NCI-H524 (cell line): ENCODE measurements at places on chromosomes 13 and 19.

GRCh38 chr19:16018106-16018755 is 58.1 kb upstream of the TPM4 start:
- no peak for DNase-seq

- DNase-seq: no peak
Observed at GRCh38 chr13:89239361-89240127, 1568.4 kb downstream of the SLITRK5 start.

DNA sequence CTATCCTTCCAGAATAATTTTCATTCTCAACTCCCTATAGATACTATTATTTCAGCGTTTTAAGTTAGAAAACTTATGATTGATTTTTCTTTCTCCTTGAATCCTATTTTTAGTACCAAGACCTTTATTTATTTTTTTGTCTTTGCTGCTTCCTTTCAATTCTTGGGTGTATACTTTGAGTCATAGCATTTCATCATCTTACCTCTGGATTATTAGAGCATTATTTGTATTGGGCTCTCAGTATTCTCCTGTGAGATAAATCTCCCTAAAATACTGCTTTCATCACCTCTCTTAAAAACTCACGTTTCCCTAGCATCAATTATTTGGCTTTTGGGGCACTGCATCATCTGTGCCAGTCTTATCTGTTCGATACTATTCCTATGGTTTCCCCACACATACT is 222.8 kb downstream of the POSTN start:
- no peak for DNase-seq

DNA sequence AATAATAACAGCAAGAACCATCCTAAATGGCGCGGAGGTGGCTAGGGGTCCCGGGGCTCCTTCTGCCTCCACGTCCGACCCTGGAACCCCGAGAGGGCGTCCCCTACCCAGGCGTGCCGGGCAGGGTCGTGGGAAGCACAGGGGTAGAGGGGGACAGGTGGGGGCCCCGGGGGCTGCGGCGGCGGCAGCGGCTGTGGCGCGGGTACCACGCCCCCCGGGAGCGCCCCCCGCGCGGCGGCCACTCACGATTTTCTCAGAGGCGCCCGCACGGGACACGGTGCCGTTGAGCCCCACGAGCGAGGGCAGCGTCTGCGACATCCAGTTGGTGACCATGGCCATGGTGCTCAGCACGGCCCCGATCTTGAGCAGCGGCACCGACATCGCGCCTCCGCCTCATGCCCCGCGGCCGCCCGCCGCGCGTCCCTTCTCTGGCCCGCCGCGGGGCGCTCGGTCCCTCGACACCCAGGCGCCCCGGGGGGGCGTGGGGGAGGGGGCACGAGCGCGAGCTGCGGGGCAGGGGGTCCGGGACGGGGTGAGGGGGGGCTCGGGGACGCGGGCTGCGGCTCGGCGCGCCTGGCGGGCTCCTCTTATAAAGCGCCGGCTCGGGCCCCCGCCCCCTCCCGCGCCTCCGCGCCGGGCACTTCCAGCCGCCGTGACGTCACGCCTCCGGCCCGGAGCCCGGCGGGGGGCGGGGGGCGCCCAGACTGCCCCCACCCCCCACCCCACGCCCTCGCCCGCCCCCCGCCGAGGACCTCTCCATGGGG is 22.9 kb downstream of the OLFM2 start:
- DNase-seq: no peak

- DNase-seq: no peak
Observed at GRCh38 chr19:10583036-10583776, 3.9 kb downstream of the AP1M2 start.
